Cortex of kidney (tissue), 1 donor: ENCODE measurements at places on chromosomes 7 and 10.

GRCh38 chr10:44799966-44800365 lies 111.2 kb upstream of the TMEM72 start:
- DNase-seq, result no peak

- no peak for DNase-seq
These were observed 152.3 kb upstream of the STEAP4 start for GRCh38 chr7:88458946-88459345.

- no peak for DNase-seq
These were observed at the start of gene PFKP for GRCh38 chr10:3067118-3067858. PFKP (plus strand) TSS chr10:3067548; CDS start chr10:3067596, 48 bp downstream.

DNA sequence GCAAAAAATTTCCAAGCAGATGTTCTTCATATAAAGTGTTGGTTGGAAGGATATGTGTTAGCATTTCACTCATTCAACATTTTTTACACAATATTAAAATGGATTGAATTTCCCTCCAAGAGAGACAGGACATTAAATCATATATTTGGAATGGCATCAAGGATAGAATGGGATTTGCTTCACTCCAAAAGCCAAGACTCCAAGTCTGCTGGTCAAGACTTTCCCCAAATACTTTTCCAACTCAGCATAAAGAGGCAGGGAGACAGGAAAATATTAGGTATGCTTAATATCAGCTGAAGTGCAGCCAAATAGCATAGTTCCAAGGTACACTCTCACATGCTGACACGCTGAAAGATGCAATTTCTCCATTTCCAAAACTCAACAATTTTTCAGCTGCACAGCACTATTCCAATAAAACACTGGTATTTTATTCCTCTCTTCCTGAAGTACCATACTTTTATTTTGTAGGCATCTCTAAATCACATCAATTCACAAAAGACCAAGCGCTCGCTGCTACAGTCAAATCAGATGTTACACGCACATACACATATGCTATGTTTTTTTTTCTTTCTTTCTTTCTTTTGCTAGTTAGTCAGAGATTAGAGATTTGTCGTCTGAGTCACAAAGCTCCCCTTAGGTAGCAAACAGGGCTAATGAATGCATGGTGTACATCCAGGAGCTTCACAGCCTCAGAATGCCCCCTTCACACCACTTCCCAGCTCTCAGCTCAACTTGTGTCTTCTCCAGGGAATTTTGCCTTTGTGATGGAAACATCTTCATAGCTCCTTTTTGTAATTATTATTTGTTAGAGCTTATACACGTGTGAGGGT lies 1033.8 kb upstream of the AUTS2 start:
- no peak for DNase-seq

GRCh38 chr10:129869596-129870473 lies 94.2 kb downstream of the EBF3 start:
- no peak for DNase-seq

DNA sequence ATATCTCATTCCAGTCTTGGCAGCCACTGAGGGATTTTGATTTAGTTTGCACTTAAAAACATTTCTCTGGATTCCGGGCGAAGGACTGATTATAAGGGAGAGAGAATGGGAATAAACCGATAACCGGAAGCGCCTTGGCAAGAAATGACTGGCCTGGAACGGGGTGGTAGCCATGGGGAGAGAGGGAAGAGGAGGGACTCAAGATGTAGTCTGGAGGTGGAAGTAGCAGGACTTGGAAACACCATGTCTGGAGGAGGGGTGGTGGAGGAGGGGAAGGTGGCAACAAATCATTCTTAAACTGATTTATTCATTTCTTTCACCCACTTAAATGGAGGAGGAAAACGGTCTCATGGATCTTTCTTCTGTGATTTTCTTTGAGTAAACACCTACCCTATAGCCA lies 238.1 kb downstream of the REEP3 start:
- no peak for DNase-seq

DNA sequence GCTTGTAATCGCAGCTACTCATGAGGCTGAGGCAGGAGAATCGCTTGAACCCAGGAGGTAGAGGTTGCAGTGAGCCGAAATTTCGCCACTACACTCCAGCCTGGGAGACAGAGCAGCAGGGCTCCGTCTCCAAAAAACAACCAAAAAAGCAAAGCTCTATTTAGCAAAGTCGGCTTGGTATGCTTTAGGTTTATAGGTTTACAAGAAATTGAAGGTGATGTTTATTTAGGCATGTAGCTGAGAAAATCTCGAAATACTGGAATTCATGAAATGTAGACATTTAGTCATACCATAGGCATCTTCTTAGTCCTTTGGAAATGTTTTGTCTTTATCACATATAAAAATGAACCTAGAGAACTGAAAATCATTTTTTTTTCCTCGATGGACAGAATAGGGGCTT lies 453.8 kb upstream of the ANKRD30A start:
- no peak for DNase-seq

DNA sequence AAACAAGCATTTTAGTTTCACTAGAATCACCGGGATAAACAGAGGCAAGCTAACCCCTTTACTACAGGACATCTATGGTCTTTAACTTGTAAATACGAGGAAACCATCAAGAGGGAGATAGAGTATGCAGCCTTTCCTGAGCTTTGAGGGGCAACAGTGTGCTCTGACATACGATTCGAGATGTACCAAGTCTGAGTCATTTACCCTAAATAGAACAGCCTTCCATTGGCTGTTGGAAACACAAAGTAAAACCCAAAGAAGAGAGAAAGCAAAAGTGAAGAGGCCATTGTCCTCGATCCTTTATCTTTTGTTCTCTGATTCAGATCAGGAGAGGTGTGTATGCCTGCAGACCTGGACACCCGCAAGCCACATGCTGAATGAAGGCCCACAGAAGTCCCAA lies 289.5 kb downstream of the KCNMA1 start:
- DNase-seq, result no peak

- DNase-seq, result no peak
These were observed 780 bp downstream of the ALDH18A1 start for GRCh38 chr10:95655571-95656290.

- no peak for DNase-seq
These were observed 25.4 kb downstream of the AIFM2 start for GRCh38 chr10:70106958-70107791.

- DNase-seq, result no peak
These were observed 38.5 kb downstream of the CRTAC1 start for GRCh38 chr10:97991871-97992270.
